ENCODE measurements at places on chromosomes 4 and X.

- DNase-seq: no peak
Observed at GRCh38 chr4:124104628-124105027, 607.9 kb downstream of the ANKRD50 start.

- DNase-seq: no peak
Observed at GRCh38 chr4:108172231-108172752, 3.6 kb upstream of the LEF1 start.

DNA sequence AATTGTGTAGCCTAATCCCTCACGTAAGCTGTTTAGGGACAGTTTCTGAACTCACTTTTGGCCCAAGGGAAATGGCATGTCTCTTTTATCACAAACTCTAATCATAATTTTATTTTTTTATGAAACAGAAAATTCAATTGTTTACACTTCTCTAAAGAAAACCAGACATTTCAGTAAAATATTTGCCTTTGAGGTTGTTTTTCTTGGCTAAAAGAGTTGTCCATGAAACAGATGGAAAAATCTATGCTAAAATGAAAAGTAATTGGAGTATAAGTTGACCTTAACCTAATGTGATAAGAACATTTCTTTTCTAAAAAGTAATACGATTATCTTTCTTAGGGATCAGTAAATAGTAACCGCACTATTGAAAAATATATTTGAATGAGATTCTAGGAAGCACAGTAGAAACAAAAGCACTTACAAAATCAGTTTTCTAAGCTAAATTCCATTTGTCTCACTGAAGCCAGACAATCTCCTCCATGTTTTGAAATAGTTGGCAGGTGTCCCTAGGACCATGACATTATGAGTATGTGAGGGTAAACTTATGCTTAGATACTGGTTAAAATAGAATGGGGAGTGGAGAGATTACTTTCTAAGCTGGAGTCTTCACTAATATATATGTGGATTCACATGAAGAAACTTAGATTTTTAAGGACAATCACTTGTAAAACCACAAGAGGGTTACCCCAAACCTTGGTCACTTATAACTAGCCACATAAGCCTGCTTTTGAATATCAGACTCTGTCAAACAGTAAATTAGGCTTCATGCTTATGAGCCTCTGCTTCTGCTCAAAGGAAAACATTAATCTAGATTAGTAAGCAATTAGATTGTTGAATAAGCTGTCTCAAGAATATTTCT is 20.1 kb upstream of the TET2 start:
- DNase-seq: no peak

DNA sequence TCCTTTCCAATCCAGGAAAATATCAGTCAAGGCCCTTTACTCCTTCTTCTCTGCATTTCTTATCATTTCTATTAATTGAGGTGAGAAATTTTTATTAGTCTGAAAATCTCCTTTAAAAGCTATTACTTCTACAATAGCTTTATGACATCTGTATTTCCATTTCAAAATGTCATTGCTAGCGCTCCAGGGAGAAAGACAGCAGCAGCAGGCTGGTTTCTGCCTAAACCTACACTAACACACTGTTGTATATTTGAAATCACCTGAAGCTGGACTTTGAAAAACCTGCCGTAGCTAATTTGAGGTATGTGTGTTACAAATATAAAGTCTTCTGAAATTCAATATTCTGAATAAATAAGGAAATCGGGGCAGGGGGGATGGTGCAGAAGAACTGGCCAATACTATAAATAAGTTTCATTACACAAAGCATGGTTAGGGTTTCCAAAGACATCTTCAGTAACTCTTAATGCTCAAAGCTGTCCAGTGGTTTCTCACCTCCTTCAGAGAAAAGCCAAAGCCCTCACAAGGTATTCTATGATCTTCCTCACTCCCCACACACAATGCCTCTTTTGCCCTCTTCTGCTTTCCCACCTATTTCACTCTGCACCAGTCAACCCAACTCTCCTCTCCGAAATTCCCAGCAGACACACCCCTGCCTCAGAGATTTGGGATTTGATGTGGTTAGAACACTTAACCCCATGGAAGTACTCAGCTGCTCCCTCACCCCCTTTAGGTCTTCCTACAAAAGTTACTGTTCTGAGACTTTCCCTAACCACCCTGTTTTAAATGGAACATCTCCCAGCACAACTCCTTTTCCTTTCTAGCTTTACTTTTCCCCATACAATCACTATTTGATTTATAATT is 122.7 kb downstream of the PPP3CA start:
- DNase-seq: no peak

- no peak for DNase-seq
Observed at GRCh38 chr4:31261632-31262031, 541.5 kb downstream of the PCDH7 start.

- no peak for DNase-seq
Observed at GRCh38 chr4:82458729-82459128, 28.3 kb downstream of the ENOPH1 start.

DNA sequence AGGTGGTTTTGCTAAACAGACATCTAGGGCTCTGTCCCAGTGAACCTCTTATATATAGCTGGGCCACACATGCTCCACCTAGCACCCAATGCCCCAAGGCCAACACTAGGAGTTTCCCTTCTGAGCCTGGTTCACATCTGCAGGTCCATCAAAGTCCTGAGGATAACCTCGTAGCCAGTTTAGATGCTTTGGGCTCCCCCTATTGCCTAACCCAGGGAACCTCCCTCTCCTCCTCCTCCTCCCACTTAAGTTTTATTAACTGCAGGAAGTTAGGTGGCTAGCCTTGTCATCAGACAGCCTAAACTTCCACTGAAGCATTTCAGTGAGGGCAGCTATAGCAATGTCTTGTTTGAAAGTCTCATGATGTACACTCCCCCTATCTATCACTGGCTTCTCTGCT is 88.0 kb downstream of the GUCY2F start:
- no peak for DNase-seq

- no peak for DNase-seq
Observed at GRCh38 chrX:133294126-133294525, 76.0 kb upstream of the TFDP3 start.

- peak; percentile 8 for DNase-seq
Observed at GRCh38 chr4:123390846-123391456, 5.6 kb upstream of the SPRY1 start.

- DNase-seq: peak; percentile 4
Observed at GRCh38 chr4:24842356-24842755, 47.0 kb downstream of the SOD3 start.

DNA sequence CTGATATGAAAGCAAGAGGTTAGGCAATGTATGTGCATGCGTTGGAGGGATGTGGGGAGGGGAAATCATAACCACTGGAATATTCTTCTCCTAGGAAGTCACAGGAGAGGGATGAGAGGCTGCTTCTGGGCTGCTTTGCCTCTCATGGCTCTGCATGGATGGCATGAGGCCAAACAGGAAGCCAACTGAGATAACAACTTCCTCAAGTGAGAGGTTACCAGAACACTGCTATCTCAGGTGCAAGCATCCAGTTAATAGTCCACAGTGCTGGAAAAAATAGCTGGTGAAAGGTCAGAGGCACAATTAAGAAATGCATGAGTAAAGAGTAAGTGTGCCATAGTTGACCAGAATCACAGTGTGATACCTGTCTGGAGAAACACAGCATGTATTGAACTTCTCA is 113.3 kb downstream of the ELOVL6 start:
- peak; percentile 20 for DNase-seq

- no peak for DNase-seq
Observed at GRCh38 chr4:187826725-187827124, 168.8 kb upstream of the ZFP42 start.

DNA sequence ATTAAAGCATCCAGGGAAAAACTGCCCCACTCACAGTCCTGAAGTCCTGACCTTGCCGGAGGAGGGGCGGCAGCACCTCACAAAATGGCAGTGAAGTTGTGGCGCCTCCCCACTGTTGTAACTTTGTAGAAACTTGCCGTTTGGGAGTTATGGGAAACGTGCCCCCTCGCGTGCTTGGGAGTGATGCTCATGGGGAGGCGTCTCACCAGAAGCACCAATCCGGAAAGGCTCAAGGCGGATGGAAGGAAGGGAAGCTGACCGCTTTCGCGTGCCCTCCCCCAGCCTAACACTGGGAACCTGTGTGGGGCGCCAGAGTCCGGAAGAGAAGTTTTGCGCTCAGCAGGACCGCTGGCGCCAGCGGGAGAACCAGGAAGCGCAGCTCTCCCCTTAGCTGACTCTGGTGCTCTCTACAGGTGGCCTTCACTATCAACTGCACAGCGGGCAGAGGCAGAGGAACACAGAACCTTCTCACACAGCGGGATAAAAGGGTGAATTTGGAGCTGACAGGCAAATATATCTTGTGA is at the start of the genes CT45A10 and SAGE1:
Gene CT45A10 (minus strand): TSS at position 151 of the 524 bp plus-strand sequence. CDS start 8,100 bp downstream, outside the sequence.
Gene SAGE1 (plus strand): TSS at position 423 of the 524 bp plus-strand sequence. CDS start 2,527 bp downstream, outside the sequence.
- DNase-seq: no peak

GRCh38 chr4:62952366-62952765 is 1456.9 kb downstream of the TECRL start:
- no peak for DNase-seq

DNA sequence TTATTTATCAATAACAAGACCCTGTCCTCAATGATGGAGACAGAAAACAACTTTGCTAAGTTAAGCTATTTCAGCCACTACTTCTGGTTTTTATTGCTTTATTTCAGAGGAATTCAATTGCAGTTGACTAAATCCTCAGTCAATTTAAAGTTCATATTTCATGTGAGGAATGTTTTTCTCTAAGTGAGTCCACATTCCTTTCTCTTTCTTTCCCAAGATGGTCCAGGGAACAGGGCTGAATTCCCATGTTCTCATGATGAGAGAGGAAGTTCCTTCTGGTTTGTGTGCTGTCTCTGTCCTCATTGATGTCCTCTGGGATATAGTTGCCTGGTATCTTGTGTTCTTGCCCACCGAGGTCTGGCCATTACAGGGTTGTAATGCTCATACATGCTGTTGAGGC is 117.2 kb downstream of the SLIT2 start:
- no peak for DNase-seq

DNA sequence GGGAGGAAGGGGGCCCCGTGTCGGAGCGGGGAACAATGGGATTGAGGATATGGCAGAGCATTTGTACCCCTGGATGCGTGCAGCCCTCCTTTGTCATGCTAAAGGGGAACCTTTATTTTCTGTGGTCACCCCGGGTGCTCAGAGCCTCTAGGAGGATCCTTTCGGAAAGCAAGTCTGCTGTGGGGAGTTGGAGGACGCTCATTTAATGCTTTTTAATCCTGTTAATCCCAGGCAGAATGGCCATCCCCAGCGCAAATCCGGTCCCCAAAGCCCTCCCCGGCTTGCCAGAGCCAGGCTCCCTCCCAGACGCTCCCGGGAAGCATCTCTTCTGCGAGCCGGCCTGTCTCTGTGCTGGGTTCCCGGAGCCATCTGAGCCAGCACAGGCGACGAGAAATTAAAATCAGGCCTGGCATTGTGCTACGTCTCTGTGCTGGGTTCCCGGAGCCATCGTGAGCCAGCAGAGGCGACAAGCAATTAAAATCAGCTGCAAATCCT is 113.2 kb upstream of the PPP2R3B start:
- no peak for DNase-seq

DNA sequence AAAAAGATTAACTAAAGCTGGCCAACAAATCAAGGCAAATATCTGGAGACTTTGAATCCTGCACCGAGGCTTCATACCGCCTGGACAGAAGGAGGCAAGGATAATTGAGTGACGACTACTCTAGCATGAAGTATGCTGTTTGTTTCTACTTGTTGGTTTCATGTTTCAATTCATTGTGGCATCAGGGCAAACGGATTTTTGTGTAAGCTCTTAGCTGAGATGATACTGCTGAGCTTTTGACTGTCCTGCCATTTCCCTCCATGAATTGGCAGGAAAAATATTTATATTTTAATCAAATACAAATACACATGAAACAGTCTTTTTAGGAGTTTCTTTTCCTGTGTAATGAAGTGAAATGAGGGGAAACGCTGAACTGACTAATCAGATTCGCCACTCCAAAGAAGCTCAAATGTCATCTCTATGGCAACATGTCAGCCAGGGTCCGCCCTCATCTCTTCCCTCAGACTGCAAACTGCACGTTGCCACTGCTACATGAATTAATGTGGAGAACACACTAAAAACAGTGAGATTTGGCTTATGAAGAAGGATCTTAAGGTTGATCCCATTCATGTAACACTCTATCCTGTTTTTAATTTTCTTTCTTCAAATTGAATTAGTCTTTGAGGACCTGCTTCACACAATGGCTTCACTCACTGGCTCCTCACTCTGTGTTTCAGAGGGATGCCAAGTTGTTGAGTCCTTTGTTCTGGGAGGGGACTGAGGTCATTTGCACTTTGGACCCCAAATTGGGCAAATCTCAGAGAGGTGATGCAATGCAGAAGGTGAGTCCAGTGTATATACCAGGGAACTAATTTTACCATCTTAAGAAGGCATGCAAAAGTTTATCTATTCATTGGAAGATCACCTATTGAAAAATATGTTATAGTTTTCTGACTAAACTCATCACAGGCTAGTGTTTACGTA is 149.6 kb upstream of the MID1 start:
- DNase-seq: peak; percentile 94

GRCh38 chr4:26319467-26319948 is 1.3 kb upstream of the RBPJ start:
- DNase-seq: peak; percentile 100

DNA sequence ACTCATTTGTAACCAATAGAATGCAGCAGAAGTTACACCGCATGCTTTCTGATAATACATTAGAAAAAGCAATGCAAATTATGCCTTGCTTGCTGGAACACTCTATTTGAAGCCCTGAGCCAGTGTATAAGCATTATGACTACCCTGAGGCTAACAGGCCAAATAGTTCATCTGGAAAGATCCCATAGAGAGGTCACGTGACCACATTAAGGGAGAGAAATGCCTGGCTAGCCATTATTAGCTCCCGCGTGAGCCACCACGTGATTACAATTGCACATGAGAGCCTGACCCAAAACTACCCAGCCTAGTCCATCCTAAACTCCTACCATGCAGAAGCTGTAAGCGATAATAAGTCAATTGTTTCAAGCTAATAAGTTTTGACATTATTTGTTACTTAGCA is 472.9 kb upstream of the GALNTL6 start:
- no peak for DNase-seq

- peak; percentile 42 for DNase-seq
Observed at GRCh38 chrX:19904778-19905367, 17.5 kb upstream of the SH3KBP1 start.

DNA sequence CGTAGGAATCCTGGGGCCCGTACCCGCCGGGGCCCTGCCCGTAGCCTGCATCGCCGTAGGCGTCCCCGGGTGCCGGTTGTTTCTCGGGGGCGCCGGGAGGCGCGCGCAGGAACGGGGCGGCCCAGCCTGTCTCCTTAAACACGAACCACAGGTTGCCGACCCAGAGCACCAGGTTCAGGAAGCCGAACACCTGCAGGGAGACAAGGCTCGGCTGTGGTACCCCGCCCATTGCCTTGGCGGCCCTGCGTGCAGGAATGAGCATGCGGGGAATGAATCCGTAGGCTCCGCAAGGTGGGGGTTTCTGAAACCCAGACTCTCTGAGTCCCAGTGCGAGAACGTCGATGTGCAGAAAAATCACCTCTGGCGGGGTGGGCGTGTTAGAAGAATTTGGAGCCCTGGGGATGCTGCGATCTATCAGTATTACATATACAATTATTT is 5.4 kb upstream of the PRICKLE3 start:
- DNase-seq: peak; percentile 80

DNA sequence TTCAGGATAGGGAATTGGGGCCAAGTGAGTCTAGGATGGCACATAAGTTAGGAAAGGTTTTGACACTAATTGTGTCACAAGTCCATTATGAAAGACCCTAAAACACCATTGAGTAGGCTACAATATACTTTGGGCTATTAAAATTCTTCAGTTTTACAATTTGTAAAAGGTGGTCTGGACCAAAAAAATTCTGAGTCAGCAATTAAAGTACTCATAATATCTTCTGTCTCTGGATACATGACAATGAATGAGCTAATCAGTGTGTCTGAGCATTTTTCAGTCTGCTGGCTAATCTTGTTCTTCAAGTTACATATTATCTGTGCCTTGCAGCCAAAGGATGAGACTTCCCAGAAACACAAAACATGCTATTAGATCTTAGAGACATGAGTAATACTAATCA is 14.3 kb downstream of the ARMCX1 start:
- no peak for DNase-seq

GRCh38 chrX:69493193-69493592 is 10.9 kb upstream of the NALF2 start:
- DNase-seq: peak; percentile 69
